ENCODE measurements at places on chromosomes 7 and 10.
A peak's percentile ranks its signal among the peaks of the same experiment; 100 is the strongest.

DNA sequence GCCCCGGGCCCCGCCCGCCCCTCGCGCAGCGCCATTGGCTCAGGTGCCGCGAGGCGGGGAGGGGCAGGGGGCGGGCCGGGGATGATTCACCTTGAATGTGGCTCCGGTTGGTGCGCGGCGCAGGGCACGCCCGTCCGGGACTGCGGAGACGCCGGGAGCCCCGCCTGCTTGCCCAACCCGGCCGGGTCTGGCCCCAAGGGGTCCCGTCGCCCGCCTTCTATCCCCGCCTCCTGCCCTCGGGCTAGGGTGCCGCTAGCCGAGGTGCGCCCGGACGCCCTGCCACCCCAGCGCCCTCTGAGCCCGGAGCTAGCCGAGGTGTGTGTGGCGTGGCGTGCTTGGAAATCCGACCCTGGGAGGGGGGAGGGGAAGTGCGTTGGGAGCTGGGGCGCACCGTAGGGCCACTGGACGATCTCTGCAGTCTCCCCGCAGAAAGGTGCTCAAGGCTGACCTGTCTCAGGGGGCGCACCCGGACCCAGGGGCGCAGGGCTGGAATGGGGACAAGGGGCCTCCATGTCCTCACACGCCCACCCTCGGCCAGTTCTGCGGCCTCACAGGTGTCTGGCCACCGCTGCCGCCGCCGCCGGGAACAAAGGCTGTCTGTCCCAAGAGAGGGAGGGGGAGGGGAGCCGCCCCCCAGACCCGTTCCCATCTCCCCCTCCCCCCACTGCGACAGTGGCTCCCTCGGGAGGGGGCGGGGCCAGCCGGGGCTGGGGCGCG, 168.9 kb downstream of the NRF1 start:
- DNase-seq, result peak; percentile 68

DNA sequence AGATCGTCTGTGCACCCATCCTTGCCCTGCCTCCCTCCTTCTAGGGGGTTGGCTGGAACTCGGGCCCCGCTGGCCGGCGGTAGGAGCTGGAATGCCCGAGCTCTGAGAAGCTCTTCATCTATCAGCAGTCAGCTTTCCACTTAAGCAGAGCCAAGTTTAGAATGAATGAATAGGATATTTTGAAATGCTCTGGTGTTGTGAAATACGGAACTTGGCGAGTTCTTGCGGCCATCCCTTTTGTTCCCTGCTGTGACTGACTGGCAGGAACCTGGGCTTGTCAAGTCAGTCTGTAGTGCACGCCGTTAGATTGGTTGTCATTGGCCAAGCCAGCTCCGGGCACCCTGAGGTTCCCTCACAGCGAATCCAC, 33.3 kb downstream of the FOXK1 start:
- DNase-seq, result no peak

DNA sequence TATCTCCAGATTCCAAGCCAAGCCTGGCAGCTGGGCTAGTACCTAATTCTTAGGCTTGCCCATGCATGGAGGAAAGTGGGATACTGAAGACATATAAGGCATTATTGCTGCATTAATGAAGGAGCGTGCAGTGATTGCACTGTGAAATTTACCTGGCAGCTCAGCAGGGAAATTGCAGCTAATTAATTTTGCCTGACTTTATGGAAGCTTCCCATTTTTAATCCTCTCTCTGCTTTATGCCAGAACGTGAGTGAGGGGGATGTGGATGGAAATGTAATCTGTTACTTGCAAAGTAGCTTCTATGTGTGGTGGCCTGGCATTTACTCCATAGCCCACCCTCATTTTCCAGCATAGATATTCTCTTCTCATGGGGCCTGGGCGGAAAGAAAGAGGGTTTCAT, 134.9 kb downstream of the SH2D4B start:
- no peak for DNase-seq

GRCh38 chr7:90701771-90702170, 105.7 kb downstream of the CDK14 start:
- no peak for DNase-seq

GRCh38 chr7:99953649-99954048, 22.2 kb downstream of the AZGP1 start:
- DNase-seq, result no peak

- DNase-seq, result peak; percentile 23
These were observed 1.2 kb downstream of the PIP4K2A start for GRCh38 chr10:22712956-22713852.

GRCh38 chr7:115410972-115411686, 489.2 kb downstream of the MDFIC start:
- no peak for DNase-seq

- no peak for DNase-seq
These were observed 25.6 kb downstream of the CASP7 start for GRCh38 chr10:113705344-113705652.

DNA sequence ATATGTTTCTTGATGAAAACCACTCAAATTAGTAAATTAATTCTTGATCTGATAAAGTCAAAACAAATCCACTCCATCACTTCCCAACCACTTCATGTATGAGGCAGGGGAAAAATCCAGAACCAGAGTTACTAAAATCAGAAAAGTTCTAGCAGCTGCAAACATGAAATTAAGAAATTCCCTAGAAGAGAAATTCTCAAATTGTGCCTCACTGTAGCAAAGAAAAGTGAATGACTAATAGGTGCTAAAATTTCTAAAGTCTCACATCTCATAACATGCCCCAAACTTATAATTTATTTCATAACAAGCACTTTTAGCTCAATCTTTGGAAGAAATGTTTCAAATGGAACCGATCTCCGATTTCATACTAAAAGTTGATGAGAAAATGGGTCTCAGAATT, 345.0 kb upstream of the AOAH start:
- no peak for DNase-seq

- DNase-seq, result no peak
These were observed 150.1 kb upstream of the TCF7L2 start for GRCh38 chr10:112799726-112800510.

- no peak for DNase-seq
These were observed 37.6 kb downstream of the UNC5B start for GRCh38 chr10:71249996-71250395.

- no peak for DNase-seq
These were observed 828 bp downstream of the BNIP3 start for GRCh38 chr10:131980761-131981428.

DNA sequence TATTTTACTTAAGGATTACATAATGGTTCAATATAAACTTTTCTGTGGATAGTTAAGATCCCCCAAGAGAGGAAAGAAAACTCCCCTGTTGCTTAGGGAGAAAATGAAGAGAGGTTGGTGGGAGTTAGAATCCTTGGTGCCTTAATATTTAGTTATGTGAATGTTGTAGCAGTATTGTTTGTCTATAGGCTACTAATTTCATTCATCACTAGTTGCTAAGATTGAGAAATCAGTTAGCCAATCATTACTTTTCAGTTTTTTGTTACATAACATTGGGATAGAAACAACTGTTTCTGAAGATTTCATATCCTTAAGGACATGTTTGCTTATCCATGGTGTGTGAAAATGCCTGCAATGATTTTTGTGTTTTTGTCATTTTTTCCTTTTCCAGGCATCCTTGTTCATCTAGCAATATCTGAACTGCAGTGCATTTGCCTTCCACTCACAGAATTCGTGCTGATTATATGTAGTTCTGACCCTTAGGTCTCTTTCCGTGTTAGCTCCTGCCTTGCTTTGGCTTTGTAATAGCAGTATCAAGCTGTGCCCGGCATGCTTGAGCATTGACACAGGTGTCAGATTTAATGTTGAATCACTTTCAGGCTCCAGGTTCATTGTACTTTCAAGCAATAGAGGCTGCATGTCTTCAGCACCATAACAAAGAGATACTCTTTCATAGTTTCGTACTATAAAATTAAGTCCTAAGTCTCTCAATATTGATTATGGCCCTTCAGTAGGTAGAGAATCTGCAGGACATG, 85.0 kb downstream of the PODXL start:
- DNase-seq, result no peak

GRCh38 chr10:127174866-127175265, 21.5 kb downstream of the INSYN2A start:
- no peak for DNase-seq

DNA sequence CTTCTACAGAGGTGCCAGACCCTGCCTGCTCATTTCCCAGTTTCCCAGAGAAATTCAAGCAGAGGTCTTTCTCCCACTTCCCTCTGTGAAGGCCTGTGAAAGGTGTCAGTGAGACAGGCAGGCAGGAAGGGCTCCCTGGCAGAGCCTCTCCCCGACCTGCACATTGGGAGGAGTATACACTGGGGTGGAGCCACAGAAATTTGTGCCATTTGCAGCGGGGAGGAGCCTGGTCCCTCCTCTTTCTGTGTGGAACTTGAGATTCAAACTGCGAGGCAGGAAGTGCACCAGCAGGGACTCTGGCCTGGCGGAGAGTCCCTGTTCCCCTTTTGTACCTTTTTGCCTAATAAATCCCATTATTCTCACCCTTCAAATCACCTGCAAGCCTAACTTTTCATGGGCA, 54.6 kb upstream of the OPN4 start:
- no peak for DNase-seq

- no peak for DNase-seq
These were observed 297.8 kb downstream of the CNTNAP2 start for GRCh38 chr7:146414373-146414772.

DNA sequence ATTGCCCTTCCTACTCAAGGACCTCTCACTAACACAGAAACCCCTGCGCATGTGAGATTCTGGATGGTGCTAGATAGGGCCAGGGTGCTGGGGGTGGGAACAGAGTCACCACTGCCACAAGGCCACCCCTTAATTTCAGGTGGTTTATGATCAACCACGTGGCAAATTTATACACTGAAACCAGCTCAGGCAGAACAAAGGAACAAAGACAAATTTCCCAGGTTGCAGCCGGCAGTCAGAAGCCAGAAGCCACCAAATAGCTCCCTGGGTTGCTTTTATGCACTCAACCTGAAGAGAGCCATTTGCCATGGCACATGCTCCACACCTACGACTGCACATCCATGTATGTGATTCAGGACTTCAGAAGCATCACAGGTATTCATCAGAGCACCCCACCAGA, 2.5 kb downstream of the VOPP1 start:
- DNase-seq, result peak; percentile 14

DNA sequence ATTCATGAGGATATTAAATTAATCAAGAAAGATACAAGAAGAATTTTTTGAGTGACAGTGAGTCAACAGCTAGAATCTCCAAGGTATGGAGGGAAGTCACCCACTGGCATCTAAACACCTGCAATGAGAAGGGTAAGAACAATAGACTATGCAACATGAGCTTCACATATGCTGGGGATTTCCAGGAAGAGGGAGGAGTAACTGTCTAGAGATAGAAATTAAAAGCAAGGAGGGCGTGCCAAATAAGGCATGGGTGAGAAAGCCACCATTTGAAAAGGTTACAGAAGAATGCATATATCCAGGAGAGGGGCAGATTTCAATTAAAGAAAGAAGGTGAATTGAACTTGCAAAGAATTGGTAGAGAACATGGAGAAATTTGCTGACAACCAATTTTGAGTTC, 365.7 kb downstream of the GPR37 start:
- DNase-seq, result no peak

DNA sequence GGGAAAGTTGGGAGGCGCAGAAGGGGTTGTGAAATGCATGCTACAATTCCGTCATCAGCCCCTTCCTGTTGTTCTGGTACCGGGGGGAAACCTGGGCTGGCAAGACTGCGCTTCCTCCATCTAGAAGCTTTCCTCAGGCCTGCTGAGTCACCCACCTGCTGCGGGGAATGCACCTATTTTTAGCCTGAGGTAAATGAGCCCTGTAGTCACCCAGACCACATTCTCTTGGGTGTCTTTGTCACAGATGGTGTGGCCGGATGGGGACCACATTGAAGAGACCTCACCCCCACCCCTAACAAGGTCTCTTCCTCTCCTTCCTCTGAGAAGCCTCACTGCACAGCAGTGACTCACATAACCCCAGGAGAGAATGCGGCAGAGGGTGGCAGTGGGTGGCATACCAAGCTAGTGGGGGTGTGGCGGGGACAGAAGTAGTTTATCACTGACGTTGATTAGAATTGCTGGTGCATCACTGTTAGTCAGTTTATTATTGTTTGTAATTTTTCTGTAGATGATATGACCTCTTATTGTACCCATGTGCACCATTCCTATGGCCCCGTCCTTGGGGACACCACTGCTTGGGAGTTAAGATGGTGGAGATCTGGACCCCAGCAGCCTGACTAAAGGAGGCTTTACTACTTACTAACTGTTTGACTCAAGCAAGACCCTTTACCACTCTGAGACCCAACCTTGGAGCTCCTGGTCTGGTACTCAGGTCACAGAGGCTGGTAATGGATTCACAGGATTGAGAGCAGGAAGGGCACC, 83.0 kb upstream of the DUSP5 start:
- DNase-seq, result peak; percentile 91

DNA sequence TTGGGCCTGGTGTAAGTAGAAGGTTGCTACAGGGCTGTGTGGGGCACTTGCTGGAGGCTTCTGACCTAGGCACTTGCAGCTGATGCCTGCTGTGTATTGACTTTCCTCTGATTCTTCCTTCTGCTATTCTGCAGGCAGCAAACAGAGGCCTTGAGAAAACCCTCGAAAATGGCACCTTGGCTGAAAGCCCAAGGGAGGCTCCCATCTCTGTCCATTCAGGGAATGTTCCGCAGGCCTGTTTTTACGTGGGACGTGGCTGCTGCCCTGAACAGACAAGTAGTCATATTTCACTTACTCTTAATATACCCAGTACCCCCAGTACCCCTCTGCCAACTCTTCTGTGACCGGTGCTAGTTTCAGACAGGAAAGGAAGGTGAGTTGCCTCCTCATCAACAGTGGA, 664.7 kb downstream of the INHBA start:
- no peak for DNase-seq

DNA sequence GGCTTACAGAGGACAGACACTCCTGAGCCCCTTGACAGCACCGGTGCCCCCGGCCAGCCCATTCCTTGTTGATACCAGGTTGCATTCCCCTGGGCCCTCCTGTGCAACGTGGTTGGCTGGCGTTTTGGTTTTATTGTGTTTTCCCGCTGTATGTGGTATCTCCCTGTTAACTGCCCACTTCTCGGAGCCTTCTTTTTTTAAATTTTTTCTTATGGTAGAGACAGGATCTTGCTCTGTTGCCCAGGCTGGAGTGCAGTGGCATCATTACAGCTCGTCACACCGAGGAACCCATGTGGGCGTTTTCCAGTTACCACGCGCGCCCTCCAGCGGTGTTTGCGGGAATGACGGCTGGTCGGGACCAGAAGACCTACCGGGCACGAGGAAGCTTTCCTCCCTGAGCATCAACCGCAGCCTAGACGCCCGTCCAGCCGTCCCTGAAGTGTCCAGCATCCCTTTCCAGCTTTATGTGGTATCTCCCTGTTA, 16.9 kb upstream of the ZFAND2A start:
- DNase-seq, result peak; percentile 23

GRCh38 chr10:62083412-62084267, 182.1 kb downstream of the ARID5B start:
- DNase-seq, result no peak

DNA sequence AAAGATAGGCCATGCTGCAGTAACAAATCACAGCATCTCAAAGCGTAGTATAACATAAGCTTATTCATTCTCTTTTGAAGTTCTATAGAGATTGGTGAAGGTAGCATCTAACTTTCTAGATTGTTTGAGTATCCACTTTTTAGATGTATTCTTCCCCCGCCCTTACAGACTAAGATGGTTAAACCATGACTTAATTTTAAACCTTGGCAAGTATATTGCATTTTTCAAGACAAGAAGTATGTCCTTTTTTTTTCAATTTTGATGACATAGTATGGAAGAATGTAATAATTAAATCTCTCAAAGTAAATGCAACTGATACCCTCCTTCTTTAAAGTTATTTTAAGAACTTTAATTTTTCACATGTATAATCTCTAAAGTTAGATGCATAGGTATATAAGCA, 190.0 kb downstream of the KCND2 start:
- DNase-seq, result no peak

Data from T-helper 22 cell (primary cell).